WTC11 (cell line): ENCODE measurements at places on chromosomes 6 and 20. TPM values are rescaled to one million over a fixed set of nuclear protein-coding genes. Genes with fewer than 3 reads are reported as not detected.
A peak's percentile ranks its signal among the peaks of the same experiment; 100 is the strongest.

DNA sequence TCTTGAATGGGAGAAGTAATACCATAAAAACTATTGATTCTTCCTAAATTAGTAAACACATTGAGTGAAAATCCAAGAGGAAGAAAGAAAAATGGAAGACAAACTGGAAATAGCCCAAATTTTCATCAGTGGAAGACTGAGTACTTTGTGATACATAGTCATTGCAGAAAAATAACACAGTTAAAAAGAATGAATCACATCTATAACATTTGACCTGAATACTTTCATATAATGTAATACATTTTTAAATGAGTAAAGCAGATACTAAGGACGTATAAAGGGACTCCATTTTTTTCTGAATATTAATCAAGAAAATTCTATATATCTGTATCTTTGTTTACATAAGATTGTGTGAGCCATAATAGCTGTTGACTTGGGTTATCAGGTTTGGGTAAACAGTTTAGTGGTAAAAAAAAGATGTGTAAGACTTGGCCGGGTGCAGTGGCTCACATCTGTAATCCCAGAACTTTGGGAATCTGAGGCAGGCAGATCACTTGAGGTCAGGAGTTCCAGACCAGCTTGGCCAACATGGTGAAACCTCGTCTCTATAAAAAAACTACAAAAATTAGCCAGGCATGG, 4.3 kb upstream of the SLC17A2 start:
- H3K4me1 ChIP-seq = no peaks in the 10 kb centered on the region
- no peak overlapping the region for H3K4me3 ChIP-seq
- H3K27ac ChIP-seq = no peak overlapping the region

DNA sequence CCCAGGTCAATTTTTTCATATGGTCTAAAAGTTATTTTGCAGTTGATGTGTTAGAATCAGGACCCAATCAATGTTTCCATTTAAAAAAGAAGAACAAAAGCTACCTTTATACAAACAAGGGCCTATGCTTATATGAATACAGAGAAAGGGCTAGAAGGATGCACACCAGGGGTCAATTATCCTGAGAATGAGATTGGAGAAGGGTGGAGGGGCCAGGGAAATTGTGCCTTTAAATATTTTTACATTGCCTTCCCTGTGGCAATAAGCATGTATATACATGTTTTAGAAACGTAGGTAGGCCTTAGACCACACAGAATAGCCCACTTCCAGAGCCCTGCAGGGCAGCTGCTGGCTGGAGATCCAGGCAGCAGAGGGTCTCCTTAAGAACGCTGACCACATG, 12.7 kb downstream of the EXOC2 start:
- peaks cover 5% of the 10 kb centered on the region; the same call in 1 of the 2 replicates for H3K36me3 ChIP-seq
- no peaks in the 10 kb centered on the region for H3K27me3 ChIP-seq
- peaks cover 68% of the 10 kb centered on the region for H3K4me1 ChIP-seq
- DNase-seq = no peak

The ESR1 gene
- total RNA-seq = 0.32 to 1.3 TPM (median 0.98 TPM) in 3 replicates

DNA sequence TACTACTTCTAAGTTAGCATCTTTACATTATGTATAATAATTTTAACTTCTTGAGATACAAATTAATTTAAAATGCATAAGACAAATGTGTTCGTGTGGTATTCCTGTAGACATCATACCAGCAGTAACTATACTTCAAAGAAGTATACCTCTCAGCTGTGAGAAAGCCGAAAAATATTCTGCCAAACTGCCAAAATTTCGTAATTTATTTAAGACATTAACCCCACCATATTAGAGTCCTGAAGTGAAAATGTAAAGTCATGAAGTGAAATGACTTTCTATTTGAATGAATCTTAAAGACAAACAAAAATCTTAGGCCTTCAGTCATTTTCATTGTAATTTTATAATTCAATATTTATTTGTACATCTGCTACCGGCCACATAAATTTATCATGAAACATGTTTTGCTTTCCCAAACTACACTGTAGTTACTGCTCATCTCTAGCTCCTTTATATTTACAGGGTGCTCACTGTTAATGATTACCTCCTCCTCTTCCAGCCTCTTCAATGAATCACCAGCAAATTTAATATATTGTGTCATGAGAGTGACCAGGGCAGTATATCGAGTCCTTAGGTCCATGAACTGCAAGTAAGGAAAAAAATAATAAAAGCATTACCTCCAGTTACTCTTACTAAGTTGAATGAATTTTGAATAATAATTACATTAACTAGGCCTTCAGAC, 18.5 kb downstream of the DST start:
- H3K4me1 ChIP-seq = no peaks in the 10 kb centered on the region
- H3K27ac ChIP-seq = no peak overlapping the region
- no peak overlapping the region for H3K4me3 ChIP-seq
- peaks cover 27% of the 10 kb centered on the region for H3K36me3 ChIP-seq

GRCh38 chr6:26088344-26088743, 1.1 kb downstream of the HFE start:
- peak overlapping the region; percentile 85 for H3K4me3 ChIP-seq
- DNase-seq = no peak
- no peak overlapping the region for H3K27ac ChIP-seq
- peaks cover 2% of the 10 kb centered on the region; the same call in 1 of the 2 replicates for H3K27me3 ChIP-seq

DNA sequence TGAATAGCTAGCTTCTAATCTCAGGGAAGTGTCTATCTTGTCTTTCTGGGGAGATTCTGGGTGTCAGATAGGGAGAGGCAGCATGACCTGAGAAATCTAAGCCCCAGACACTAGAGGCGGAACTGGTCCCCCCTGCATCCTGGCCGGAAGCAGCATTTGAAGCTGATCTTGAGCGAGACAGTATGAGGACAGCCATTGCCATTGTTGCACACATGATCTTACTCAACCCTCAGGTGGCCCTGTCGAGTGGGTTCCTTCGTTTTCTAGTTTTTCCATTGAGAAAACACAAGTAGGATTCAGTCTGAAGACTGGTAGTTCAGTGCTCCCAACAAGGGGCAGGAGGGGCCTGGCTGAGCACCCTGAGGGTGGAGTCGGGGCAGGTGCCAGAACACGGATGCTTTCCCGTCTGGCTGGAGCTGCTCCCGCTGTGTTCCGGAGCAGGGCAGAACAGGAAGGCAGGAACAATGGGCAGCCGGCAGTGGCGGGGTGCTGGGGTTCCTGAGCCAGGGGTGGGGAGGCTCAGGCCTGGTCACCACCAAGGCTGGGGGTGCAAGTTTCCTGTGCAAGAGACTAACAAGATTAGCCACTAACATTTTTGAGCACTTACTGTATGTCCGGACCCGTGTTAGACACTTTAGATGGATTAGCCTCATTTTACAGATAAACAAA, 7.9 kb upstream of the SDCBP2 start:
- H3K27ac ChIP-seq = no peak overlapping the region
- peaks cover 16% of the 10 kb centered on the region for H3K36me3 ChIP-seq
- H3K27me3 ChIP-seq = no peaks in the 10 kb centered on the region; the same call in 1 of the 2 replicates
- H3K4me1 ChIP-seq = peaks cover 16% of the 10 kb centered on the region
- H3K4me3 ChIP-seq = no peak overlapping the region

DNA sequence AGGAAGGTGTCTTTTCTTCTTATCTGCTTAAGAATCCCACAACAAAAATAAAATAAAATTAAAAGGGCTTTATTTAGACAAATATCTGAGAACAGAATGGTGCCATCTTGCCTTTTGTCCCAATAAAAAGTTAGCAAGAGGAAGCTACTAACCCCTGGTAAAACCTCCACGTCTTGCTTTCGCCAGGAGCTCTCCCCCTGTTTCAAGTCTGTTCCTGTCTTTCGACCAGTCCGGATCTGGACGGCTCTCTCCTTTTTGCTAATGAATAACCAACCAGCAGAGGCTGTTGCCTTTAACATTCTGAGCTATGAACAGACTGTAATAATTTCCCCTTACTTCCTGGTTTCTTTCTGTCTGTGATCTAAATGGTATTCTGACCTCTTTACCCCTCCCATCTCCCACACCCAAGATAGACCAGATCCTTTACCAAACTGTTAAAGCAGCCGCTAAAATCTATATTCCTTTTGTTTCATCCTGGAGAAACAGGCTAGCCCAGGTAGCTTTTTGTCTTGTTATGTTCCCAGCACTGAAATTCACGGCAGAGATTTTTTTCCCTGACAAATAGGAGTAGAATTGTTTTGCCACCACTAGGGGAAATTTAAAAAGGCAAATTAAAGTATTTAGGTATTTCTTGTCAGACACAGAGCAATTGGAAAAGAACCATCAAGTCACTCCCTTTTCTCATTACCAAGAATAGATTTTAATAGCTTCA, at the start of gene FRK:
FRK (minus strand) TSS at position 320 of the 712 bp plus-strand sequence. CDS start 580 bp downstream, outside the sequence.
- no peak within 1 kb of the TSS for H3K27ac ChIP-seq
- H3K27me3 ChIP-seq = no peaks in the 10 kb centered on the region; the same call in 1 of the 2 replicates
- no peak within 1 kb of the TSS for H3K4me3 ChIP-seq
- H3K36me3 ChIP-seq = no peaks in the 10 kb centered on the region
- H3K4me1 ChIP-seq = peaks cover 19% of the 10 kb centered on the region

- no peaks in the 10 kb centered on the region for H3K27me3 ChIP-seq
- peaks cover 25% of the 10 kb centered on the region for H3K36me3 ChIP-seq
- DNase-seq = no peak
- H3K4me3 ChIP-seq = no peak overlapping the region
- H3K4me1 ChIP-seq = peaks cover 3% of the 10 kb centered on the region
Observed at GRCh38 chr6:17431581-17431980, 38.2 kb downstream of the CAP2 start.

GRCh38 chr6:126926926-126927325, 191.5 kb upstream of the RSPO3 start:
- no peak overlapping the region for H3K4me3 ChIP-seq
- 0 out of 2 replicates have a peak overlapping the region, but pooled peaks have one; percentile 49 for H3K27ac ChIP-seq
- no peaks in the 10 kb centered on the region for H3K27me3 ChIP-seq
- H3K36me3 ChIP-seq = no peaks in the 10 kb centered on the region
- H3K4me1 ChIP-seq = peaks cover 9% of the 10 kb centered on the region

The CYP21A2 gene
- 1.2 to 1.5 TPM (median 1.4 TPM) in 3 replicates for total RNA-seq

The CFAP206 gene
- total RNA-seq = not detected in 3 replicates

GRCh38 chr6:130676773-130677144, 150.4 kb upstream of the SMLR1 start:
- peaks cover 6% of the 10 kb centered on the region; the same call in 1 of the 2 replicates for H3K4me1 ChIP-seq
- H3K27ac ChIP-seq = no peak overlapping the region
- no peak for DNase-seq
- no peak overlapping the region for H3K4me3 ChIP-seq

The WFDC2 gene
- 76.4 to 114 TPM (median 99.4 TPM) in 3 replicates for total RNA-seq
